ENCODE measurements at places on chromosomes 7 and 10.

GRCh38 chr10:29481906-29482440 lies 152.8 kb downstream of the SVIL start:
- no peak for DNase-seq

GRCh38 chr10:78729800-78730199 lies 339.0 kb upstream of the ZMIZ1 start:
- DNase-seq, result no peak

GRCh38 chr10:101031796-101032636 lies 982 bp downstream of the SFXN3 start:
- peak; percentile 59 for DNase-seq

GRCh38 chr10:68705548-68705947 lies 15.5 kb upstream of the CCAR1 start:
- DNase-seq, result no peak

GRCh38 chr7:18119985-18120384 lies 92.3 kb upstream of the PRPS1L1 start:
- no peak for DNase-seq

- no peak for DNase-seq
These were observed 517.4 kb downstream of the PARD3 start for GRCh38 chr10:34297541-34298345.

All from stimulated activated CD4-positive, alpha-beta T cell treated with anti-CD3 and anti-CD28 coated beads, Interleukin-2, amount 100 ng/mL, for 48 hours (primary cell).